ENCODE measurements at places on chromosomes 11 and 22. TPM values are rescaled to one million over a fixed set of nuclear protein-coding genes. Genes with fewer than 3 reads are reported as not detected.

TMPRSS6 gene
- total RNA-seq = not detected

SAA2 gene
- total RNA-seq = 12.2 TPM

BIK gene
- 10.0 TPM for total RNA-seq

KRTAP5-1 gene
- total RNA-seq = not detected

CARNS1 gene
- total RNA-seq = not detected

DNAJB7 gene
- not detected for total RNA-seq

UFD1 gene
- 62.3 TPM for total RNA-seq

PDGFD gene
- total RNA-seq = 0.61 TPM

TMPRSS5 gene
- 0.49 TPM for total RNA-seq

CCDC116 gene
- 0.21 TPM for total RNA-seq

ARHGAP20 gene
- not detected for total RNA-seq

SPON1 gene
- not detected for total RNA-seq

CASP5 gene
- total RNA-seq = not detected

AIFM3 gene
- 1.1 TPM for total RNA-seq

OR51E2 gene
- total RNA-seq = not detected

MS4A15 gene
- total RNA-seq = not detected

OR52B4 gene
- not detected for total RNA-seq

INS gene
- total RNA-seq = not detected

SLC43A3 gene
- 96.6 TPM for total RNA-seq

CD3G gene
- not detected for total RNA-seq

CSNK2A3 gene
- total RNA-seq = 2.2 TPM

EXPH5 gene
- total RNA-seq = 17.9 TPM

DEPDC7 gene
- total RNA-seq = 2.2 TPM

TSPAN32 gene
- total RNA-seq = not detected

RIMBP3C gene
- 0.14 TPM for total RNA-seq

MMP13 gene
- not detected for total RNA-seq

DBX1 gene
- total RNA-seq = not detected

RFPL3 gene
- not detected for total RNA-seq

APOBEC3G gene
- total RNA-seq = 0.49 TPM

TRIM22 gene
- total RNA-seq = 26.0 TPM

LRRC74B gene
- total RNA-seq = not detected

SPDYC gene
- not detected for total RNA-seq

PDE2A gene
- 1.9 TPM for total RNA-seq

BTBD10 gene
- 38.3 TPM for total RNA-seq

CD6 gene
- total RNA-seq = not detected

YPEL1 gene
- 0.27 TPM for total RNA-seq

ZP1 gene
- not detected for total RNA-seq

FAT3 gene
- 0.02 TPM for total RNA-seq

PIM3 gene
- total RNA-seq = 73.5 TPM

MMP8 gene
- not detected for total RNA-seq

SLC17A6 gene
- total RNA-seq = not detected

NAALADL1 gene
- not detected for total RNA-seq

TBC1D10A gene
- total RNA-seq = 11.1 TPM

DYNC2H1 gene
- 23.5 TPM for total RNA-seq

KRTAP5-11 gene
- total RNA-seq = not detected

AQP11 gene
- 0.27 TPM for total RNA-seq

DTX4 gene
- total RNA-seq = 4.2 TPM

ALKBH8 gene
- total RNA-seq = 7.3 TPM

GAS2 gene
- 1.4 TPM for total RNA-seq

SNX32 gene
- not detected for total RNA-seq

FZD4 gene
- total RNA-seq = 0.34 TPM

KDM4D gene
- 1.1 TPM for total RNA-seq

OR6M1 gene
- not detected for total RNA-seq

NDUFS8 gene
- 211 TPM for total RNA-seq

MMP12 gene
- total RNA-seq = not detected

DDTL gene
- 2.5 TPM for total RNA-seq

OR4D5 gene
- total RNA-seq = not detected

SCGB1A1 gene
- total RNA-seq = not detected

ZDHHC13 gene
- total RNA-seq = 12.2 TPM

Measured in MCF 10A (cell line).